ENCODE measurements at places on chromosomes 2 and 18. TPM values are rescaled to one million over a fixed set of nuclear protein-coding genes. Genes with fewer than 3 reads are reported as not detected.

Gene THOC1
- 50.0 TPM for total RNA-seq

Gene RBBP8
- 82.5 TPM for total RNA-seq

Gene CHMP1B
- 27.1 TPM for total RNA-seq

Gene RTP5
- total RNA-seq: not detected

Gene CYRIA
- 0.77 TPM for total RNA-seq

Gene NEURL3
- total RNA-seq: 0.38 TPM

Gene ADAM23
- 0.28 TPM for total RNA-seq

DNA sequence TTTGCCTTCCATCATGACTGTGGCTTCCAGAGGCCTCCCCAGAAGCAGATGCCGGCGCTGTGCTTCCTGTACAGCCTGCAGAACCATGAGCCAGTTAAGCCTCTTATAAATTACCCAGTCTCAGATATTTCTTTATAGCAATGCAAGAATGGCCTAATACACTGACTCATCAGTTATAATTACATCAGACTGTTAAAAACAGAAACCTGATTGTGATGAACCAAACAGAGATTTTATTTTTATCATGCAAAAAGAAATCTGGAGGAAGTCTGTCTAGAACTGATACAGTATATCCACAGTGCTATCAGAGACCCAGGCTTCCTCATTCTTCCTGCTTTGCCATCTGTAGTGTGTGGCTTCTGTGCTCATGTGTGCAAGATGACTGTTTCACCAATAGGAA lies 93.4 kb upstream of the MEX3C start:
- H3K4me1 ChIP-seq: no peaks in the 10 kb centered on the region
- H3K4me3 ChIP-seq: no peak overlapping the region
- DNase-seq: no peak
- H3K27me3 ChIP-seq: peaks cover 11% of the 10 kb centered on the region

GRCh38 chr2:220101980-220102379 lies 474.6 kb downstream of the SLC4A3 start:
- no peaks in the 10 kb centered on the region for H3K4me1 ChIP-seq
- H3K36me3 ChIP-seq: no peaks in the 10 kb centered on the region
- DNase-seq: no peak
- H3K27me3 ChIP-seq: no peaks in the 10 kb centered on the region

GRCh38 chr18:7004009-7004408 lies 113.6 kb downstream of the LAMA1 start:
- H3K27me3 ChIP-seq: no peaks in the 10 kb centered on the region
- no peak overlapping the region for H3K4me3 ChIP-seq
- H3K4me1 ChIP-seq: no peaks in the 10 kb centered on the region
- no peak for DNase-seq
- H3K27ac ChIP-seq: no peak overlapping the region

- DNase-seq: no peak
- H3K36me3 ChIP-seq: no peaks in the 10 kb centered on the region
- H3K27ac ChIP-seq: no peak overlapping the region
- peaks cover 21% of the 10 kb centered on the region for H3K27me3 ChIP-seq
- peaks cover 4% of the 10 kb centered on the region for H3K4me1 ChIP-seq
- no peak overlapping the region for H3K4me3 ChIP-seq
Observed at GRCh38 chr2:63073994-63074393, 23.4 kb downstream of the OTX1 start.

DNA sequence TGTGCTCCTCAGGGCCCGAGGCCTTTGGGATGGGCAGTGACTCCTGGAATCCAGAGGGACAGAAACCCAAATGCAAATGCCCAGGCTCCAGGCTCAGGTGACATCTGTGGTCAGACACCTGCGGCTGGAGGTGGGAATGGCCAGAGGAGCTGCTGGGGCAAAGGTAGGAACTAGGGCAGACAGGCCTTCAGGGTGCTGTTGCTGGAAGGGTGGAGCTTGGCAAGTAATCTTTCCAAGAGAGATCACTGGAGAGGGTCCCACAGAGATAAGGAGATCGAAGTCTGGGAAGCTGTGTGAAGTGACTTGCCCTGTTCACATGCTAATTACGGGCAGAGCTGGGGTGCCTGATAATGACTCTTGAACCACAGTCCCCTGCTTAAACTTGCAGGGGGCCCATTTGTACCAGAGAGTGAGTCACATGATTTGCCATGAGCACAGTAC lies 82.4 kb downstream of the ACAA2 start:
- H3K27me3 ChIP-seq: peaks cover 11% of the 10 kb centered on the region
- no peaks in the 10 kb centered on the region for H3K4me1 ChIP-seq
- H3K36me3 ChIP-seq: no peaks in the 10 kb centered on the region
- no peak overlapping the region for H3K4me3 ChIP-seq

GRCh38 chr2:220670511-220670910 lies 901.6 kb downstream of the EPHA4 start:
- no peak overlapping the region for H3K4me3 ChIP-seq
- H3K27ac ChIP-seq: no peak overlapping the region
- H3K4me1 ChIP-seq: no peaks in the 10 kb centered on the region
- no peaks in the 10 kb centered on the region for H3K36me3 ChIP-seq
- DNase-seq: no peak
- no peaks in the 10 kb centered on the region for H3K27me3 ChIP-seq

DNA sequence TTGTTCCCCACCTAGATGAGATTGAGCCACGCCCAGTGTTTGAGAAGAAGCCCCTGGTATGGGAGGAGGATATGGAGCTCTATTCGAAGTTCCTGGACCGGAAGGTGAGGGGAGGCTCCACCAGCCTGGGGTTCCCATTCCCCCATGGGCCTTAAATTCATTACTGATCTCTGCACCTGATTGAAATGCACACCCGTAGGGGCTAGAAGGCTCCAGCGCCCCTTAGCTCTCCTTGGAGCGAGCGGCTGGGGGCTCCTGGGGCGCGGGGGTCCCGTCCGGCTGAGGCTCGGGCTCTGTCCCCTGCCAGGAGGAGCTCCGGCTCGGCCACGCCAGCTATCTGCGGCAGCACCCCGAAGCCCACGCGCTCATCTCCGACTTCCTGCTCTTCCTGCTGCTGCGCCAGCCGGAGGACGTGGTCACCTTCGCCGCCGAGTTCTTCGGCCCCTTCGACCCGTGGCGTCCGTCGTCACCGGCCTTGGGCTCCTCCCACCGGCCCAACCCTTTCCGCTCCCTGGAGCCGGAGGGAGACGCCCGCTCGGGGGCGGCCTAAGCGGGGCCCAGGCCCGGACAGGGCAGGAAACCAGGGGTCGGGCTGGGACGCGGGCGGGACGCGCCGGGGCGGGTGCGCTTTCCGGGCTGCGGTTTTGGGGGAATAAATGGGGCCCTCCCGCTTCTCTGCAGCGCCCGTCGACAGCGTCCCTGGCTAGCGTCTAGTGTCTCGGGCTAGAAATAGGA lies 10.9 kb downstream of the CATIP start:
- H3K27ac ChIP-seq: peak overlapping the region; percentile 77
- peak overlapping the region; percentile 73 for H3K4me3 ChIP-seq
- DNase-seq: peak; percentile 85
- peaks cover 2% of the 10 kb centered on the region for H3K36me3 ChIP-seq
- H3K27me3 ChIP-seq: peaks cover 7% of the 10 kb centered on the region

DNA sequence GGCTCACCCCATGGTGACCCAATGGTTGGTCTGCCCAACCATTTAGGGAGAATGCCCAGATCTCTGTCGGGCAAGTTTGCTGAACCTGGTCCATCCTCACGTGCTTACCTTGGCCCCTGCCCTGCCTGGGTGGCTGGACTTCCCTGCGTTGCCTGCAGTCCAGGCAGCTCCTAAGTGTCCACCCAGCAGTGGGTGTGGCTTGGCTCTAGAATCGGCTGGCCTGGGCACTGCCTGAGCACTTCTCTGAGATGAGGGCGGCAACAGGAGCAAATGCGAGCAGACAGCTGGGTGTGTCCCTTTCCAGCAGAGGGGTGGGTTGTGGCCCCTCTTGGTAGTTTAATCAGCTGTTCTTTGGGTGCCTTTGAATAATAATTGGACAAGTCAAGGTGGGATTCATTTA lies 11.3 kb downstream of the PCARE start:
- H3K4me1 ChIP-seq: peaks cover 4% of the 10 kb centered on the region
- no peak for DNase-seq
- no peak overlapping the region for H3K4me3 ChIP-seq
- no peak overlapping the region for H3K27ac ChIP-seq
- H3K27me3 ChIP-seq: no peaks in the 10 kb centered on the region

DNA sequence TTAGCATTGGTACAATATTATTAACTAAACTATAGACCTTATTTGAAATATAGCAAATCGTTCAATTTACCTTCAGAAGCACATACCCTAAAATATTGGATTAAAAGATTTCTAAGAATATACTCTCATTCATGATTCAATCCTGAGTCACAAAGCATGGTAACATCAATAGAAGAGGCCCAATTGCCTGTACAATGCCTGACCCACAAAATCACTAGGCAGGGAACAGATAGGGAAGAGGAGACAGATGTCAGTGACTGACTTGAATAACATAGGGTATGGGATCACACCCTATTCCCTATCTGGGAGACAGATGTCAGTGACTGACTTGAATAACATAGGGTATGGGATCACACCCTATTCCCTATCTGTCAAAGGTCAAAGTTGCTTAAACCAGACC lies 611.6 kb upstream of the VRK2 start:
- DNase-seq: no peak
- H3K4me3 ChIP-seq: no peak overlapping the region
- H3K4me1 ChIP-seq: no peaks in the 10 kb centered on the region

GRCh38 chr2:27264753-27265535 lies 2.1 kb upstream of the SLC30A3 start:
- H3K27ac ChIP-seq: no peak overlapping the region
- peaks cover 45% of the 10 kb centered on the region for H3K27me3 ChIP-seq

DNA sequence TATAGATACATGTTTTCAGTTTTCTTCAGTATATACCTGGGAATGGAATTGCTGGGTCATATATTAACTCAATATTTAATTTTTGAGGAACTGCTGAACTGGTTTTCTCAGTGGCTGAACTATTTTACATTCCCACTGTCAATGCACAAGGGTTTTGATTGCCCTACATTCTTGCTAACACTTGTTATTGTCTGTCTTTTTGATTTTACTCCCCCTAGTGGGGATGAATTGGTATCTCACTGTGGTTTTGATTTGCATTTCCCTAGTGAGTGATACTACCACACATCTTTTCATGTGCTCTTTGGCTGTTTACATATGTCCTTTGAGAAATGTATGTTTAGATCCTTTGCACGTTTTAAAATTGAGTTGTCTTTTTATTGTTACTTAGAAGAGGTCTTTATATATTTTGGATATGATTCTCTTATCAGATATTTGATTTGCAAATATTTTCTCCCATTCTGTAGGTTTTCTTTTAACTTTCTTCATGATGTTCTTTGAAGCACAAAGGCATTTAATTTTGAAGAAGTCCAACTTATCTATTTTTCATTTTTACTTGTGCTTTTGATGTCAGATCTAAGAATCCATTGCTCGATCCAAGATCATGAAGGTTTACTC lies 36.2 kb downstream of the ASB1 start:
- no peaks in the 10 kb centered on the region for H3K27me3 ChIP-seq
- H3K27ac ChIP-seq: no peak overlapping the region
- H3K36me3 ChIP-seq: no peaks in the 10 kb centered on the region
- H3K4me1 ChIP-seq: peaks cover 3% of the 10 kb centered on the region
- no peak for DNase-seq

DNA sequence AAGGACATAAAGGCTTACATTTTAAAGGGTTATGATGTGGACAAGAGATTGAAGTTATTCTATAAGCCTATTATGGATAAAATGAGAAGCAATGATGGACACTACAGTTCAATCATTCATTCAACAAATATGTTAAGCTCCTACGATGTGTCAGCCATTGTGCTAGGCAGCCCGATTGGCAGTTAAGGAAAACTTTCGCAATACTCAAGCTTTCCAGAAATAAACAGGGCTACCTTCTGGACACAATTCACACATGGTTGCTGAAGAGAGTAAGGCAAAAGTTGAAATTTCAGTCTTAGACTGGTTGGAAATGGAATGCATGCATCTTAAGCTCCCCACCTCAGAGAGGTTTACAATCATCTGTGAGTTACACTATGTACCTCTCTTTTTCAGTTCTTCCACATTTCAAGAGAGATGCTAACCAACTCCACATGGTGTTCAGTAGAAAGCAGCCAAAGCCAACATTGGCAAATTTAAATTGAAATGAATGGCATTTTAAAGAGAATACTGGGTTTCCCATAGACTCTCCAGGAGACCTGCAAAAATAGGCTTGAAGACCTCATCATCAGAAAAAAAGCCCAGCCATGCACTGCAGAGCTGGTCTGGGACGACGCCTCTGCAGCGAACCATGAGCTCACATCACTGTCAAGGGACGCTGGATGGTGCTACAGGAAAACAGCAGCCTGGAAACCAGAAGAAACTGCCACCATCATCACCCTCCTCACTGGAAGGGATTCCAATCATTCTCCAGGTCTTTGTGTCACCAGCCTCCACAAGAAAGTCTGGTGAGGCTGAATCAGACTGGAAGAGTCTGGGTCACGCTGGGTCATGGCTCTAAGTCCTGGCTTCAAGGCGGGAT lies 276.3 kb downstream of the AFF3 start:
- no peaks in the 10 kb centered on the region for H3K4me1 ChIP-seq
- no peak overlapping the region for H3K27ac ChIP-seq
- no peak overlapping the region for H3K4me3 ChIP-seq
- DNase-seq: no peak

DNA sequence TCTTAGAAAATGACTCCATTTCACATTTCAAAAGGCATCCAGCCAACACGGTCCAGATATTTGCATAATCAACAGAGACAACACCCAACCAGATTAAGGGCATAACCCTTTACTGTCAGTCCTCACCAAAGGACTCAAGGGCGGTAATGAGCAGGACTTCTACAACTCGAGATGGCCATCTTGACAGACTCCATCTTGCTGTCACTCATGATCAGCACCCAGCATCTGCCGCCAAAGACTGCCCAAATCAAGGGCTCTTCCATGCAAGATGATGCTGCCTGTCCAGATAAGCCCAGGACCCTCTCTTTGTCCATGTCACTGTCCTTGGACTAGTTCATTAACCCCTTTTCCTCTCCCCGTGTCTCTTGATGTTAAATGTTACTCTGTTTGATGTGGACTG lies 77.9 kb downstream of the UXS1 start:
- no peak overlapping the region for H3K4me3 ChIP-seq
- no peaks in the 10 kb centered on the region for H3K27me3 ChIP-seq
- H3K4me1 ChIP-seq: peaks cover 15% of the 10 kb centered on the region
- H3K36me3 ChIP-seq: peaks cover 29% of the 10 kb centered on the region

DNA sequence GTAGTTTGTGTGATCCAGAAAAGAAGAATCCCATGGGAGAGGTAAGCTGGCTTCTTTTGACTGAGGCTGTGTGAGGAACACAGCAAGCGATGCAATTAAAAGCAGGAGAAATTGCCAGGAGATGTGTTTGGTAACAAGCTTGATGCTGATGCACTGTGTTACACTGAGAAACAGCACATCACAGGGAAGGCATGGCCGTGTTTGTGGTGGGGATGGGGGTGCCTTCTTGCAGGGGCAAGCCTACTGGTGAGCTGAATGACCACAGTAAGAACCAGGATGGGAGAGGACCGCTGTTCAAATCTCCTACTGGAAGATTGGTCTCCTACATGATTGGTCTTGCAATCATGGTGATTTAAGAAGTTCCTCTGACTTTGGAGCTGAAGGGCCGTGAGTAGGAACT lies 477.7 kb upstream of the HS6ST1 start:
- H3K36me3 ChIP-seq: no peaks in the 10 kb centered on the region
- DNase-seq: peak; percentile 22
- no peak overlapping the region for H3K27ac ChIP-seq
- H3K4me1 ChIP-seq: no peaks in the 10 kb centered on the region

GRCh38 chr18:10455726-10456453 lies 1.5 kb downstream of the APCDD1 start:
- no peaks in the 10 kb centered on the region for H3K36me3 ChIP-seq
- DNase-seq: no peak
- H3K4me3 ChIP-seq: no peak overlapping the region
- peaks cover 4% of the 10 kb centered on the region for H3K4me1 ChIP-seq

GRCh38 chr18:58375051-58375450 lies 253.8 kb downstream of the ALPK2 start:
- H3K27ac ChIP-seq: no peak overlapping the region
- H3K4me3 ChIP-seq: no peak overlapping the region
- H3K27me3 ChIP-seq: no peaks in the 10 kb centered on the region
- H3K36me3 ChIP-seq: no peaks in the 10 kb centered on the region
- no peaks in the 10 kb centered on the region for H3K4me1 ChIP-seq
- DNase-seq: no peak

Measured in activated CD8-positive, alpha-beta memory T cell treated with anti-CD3 and anti-CD28 coated beads, Interleukin-2, amount 10 ng/mL, durations not matched to agents 7 days and 5 days (primary cell).